ENCODE measurements at places on chromosomes 5 and 9.

GRCh38 chr9:131591845-131592208 is 46.5 kb downstream of the PRRT1B start:
- no peak for DNase-seq

DNA sequence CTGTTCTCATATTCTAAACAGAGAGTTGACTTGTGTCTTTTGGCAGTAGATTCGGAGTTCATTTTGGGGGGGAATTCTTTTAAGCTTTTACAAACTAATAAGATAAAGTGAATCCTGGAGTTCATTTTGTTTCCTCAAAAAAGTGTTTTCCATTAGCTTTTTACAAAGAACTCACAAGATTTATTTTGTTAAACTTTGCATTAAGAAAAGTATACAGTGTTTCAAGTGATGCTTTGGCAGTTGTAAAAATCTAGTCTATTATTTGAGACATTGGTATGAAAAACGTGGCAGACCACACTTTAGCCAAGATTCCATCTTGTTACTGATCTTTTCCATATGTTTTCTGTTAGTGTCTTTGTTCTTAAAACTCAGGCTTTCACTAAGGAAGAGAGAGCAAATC is 1.2 kb upstream of the OMD start:
- DNase-seq = no peak

DNA sequence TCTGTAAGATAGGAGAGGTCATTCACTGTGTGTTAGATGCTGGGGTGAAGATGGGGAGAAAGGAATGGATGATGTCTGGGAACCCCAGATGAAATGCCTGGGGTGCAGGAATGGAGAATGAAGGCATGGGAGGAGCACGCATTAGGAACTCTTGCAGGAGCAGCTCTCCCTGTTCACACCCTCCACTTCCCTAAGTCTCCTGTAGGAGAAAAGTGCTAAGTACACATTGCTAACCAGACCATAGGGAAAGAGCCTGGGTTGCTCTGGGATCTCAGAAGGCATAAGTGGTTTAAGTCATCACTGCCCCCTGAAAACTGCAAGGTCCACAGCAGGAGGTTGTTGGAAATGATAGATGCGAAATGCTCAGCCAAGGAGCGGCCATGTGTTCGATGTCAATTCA is 163.1 kb downstream of the SEC61B start:
- DNase-seq = no peak

DNA sequence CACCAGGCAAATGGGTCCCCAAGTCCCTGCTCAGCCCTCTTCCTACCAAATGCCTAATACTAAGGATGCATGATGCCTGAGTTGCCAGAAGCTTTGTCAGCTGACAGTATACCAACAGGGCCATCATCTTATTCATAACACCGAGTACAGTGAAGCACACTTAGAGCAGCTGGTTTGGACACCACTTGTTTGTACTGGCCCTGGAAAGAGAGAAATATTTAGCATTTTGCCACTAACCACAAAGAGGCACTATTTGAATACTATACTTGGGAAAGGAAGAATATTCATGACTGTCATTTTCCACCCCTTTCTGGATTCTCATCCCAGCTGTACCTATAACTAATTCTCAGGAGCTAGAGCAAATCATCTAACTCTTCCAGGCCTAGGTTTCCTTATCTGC is 364.4 kb upstream of the KIF2A start:
- DNase-seq = no peak
